ENCODE measurements at places on chromosomes 3 and 15.

DNA sequence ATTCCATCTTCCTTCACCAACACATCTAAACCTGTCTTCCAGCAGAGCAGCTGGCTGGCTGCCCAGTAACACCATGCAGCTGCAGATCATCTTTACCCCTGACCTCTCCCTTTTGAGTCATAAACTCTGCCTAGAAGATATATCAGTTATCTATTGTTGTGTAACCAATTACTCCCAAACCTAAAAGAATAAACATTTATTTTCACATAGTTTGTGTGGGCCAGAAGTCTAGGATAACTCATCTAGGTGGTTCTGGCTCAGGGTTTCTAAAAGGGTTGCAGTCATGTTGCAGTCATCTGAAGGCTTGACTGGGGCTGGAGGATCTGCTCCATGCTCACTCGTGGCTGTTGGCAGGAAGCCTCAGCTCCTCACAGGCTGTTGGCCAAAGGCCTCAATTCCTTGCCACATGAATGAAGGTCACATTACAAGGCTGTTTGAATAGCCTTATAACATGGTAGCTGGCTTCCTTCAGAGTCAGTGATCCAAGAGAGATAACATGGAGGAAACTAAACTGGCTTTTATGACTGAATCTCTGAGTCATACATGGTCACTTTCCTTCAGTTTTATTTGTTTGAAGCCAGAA lies 92.8 kb downstream of the GOLIM4 start:
- DNase-seq: no peak

DNA sequence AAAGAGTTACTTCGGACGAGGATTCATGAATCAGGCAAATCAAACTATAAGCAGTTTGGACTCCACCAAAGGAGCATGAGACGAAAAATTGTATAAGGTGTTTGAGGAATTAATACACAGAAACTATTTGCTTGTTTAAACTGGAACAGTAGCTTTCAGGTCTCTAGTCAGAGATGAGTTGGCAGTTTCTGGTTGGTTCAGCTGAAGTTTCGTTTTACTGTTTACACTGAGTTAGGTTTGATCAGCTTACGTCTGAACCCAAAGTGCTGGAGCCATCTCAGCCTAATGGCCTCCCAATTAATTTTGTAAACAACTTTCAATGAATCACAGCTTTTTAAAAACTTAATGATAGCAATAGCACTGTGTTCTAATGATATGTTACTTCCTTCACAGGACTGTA lies 703.7 kb downstream of the NLGN1 start:
- DNase-seq: no peak

- no peak for DNase-seq
Observed at GRCh38 chr3:37174532-37175126, at the start of gene LRRFIP2. Gene LRRFIP2 (minus strand): TSS chr3:37174582. CDS start chr3:37148983, 25,599 bp downstream.

DNA sequence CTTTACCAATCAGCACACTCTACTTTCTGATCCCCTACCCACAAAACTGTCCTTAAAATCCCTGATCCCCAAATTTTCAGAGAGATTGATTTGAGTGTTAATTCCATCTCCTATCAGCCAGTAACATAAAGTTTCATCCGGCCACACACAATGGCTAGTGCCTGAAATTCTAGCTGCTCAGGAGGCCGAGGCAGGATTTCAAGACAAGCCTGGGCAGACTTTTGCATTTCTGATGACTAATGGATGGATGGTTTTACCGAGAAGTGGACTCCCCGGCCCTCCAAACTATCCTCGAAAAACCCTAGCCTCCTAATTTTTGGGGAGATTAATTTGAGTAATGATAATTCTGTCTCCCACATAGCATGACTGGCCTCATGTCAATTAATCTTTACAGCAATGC lies 269.8 kb upstream of the POU1F1 start:
- no peak for DNase-seq

GRCh38 chr15:63992300-63992699 lies 54.0 kb downstream of the DAPK2 start:
- DNase-seq: no peak

DNA sequence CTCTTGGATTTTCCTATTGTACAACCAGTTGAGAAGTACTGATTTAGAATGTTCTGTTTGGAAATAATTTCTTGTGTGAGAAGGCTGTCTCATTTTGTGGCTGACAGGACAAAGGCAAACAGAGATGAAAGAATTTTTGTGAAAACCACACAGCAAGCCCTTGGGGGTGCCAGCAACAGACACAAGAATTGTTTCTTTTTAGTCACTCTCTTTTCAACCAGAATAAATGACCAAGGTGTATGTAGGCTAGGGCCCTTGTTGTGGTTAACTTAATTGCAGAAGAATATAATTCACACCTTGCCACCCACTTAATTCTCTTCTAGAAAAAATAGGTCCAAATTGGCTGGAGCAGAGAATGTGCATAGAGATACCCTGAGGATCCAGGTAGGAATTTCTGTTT lies 329.4 kb upstream of the TBC1D5 start:
- DNase-seq: no peak

DNA sequence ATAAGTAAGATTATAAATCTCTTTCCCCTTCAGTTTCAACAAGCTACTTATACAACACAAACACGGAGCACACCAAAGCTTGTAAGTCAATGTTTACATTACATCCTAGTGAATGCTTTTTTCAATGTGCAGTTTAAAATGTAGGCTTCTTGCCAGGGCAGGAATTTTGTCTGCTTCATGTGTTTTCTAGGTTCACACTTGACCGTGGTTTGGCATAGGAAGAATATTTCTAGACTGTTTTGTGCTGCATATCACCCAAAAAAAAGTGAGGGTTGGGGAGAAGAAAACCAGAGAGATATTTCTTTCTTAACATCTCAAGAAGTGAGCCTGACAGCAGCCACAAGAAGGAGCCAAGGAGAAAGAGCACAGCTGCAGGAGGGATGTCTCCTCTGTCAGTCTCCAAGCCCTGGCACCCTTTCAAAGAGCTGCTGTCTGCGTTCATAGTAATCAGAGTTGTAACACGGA lies 255.8 kb downstream of the MEIS2 start:
- no peak for DNase-seq

- no peak for DNase-seq
Observed at GRCh38 chr3:147807776-147808175, 398.6 kb downstream of the ZIC1 start.

DNA sequence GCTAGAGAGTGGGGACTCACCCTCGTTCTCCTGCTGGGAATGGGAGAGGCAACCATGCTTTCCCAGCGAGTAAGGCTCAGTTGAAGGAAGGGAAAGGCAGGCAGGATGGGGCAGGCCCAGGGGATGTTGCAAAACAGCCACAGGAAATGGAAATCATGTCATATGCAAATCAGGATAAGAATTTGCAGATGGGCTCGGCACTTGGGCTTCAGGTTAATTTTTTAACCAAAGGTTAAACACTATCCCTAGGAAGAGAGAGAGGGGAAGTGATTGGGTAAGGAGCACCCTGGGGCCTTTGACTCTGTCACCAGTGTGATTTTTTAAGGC lies 14.6 kb upstream of the PLA2G4E start:
- DNase-seq: peak; percentile 34

DNA sequence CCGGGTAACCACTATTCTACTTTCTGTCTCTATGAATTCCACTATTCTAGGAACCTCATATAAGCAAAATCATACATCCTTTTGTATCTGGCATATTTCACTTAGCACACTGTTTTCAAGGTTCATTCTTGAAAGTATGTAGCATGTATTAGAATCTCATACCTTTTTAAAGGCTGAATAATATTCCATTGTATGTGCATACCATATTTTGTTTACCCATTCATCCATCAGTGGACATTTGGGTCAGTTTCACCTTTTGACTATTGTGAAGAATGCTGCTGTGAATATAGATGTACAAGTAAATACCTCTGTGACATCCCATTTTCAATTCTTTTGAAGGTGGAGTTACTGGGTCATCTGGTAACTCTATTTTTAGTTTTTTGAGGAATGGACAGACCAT lies 36.6 kb upstream of the SEC22A start:
- no peak for DNase-seq

GRCh38 chr3:52443791-52444687 lies 864 bp downstream of the SEMA3G start:
- no peak for DNase-seq

DNA sequence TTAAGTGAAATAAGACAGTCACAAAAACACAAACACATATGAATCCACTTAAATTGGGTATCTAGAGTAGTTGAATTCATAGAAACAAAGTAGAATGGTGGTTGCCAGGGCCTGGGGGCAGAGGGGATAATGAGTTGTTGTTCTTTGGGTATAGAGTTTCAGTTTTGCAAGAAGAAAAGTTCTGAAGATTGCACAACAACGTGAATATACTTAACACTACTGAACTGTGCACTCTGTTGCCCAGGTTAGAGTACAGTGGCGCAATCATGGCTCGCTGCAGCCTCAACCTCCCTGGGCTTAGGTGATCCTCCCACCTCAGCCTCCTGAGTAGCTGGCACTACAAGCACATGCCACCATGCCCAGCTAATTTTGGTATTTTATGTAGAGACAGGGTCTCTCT lies 14.9 kb downstream of the GRAMD2A start:
- DNase-seq: peak; percentile 79

DNA sequence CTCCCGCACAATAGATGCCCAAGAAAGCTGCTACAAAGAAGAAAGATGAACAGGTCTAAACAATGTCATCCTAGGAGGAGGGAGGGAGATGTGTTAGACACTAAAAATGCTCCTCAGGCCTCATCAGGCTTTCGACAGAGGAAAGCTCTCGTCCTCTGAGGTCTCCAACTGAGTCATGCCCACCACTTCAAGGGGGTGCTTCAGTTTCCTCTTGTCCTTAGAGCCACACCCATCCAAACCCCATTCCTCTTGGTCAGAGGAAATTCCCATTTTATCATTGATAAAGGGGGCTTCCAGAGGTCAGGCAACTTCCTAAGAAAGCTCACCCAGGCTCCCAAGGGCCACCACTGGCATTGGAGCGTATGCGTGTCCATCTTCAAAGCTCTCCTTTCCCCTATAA lies 50.1 kb downstream of the HEG1 start:
- DNase-seq: no peak

DNA sequence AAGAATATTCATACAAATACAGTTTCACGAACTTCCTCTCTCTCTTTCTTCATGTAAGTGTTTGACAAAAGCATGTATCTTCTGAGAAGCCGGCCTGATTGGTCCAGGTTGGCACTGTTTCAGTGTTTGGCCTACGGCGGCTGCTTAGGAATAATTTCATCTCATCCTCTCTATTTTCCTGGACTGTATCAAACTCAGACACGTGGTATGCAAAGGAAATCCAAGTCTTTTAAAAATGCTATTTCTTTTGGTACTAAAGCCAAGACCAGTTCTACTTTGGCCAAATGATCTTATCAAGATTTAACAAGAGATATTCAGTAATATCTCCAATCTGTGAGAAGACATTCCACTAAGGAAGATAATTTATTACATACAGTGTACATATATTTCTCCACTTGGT lies 152.8 kb downstream of the TIGIT start:
- DNase-seq: no peak

DNA sequence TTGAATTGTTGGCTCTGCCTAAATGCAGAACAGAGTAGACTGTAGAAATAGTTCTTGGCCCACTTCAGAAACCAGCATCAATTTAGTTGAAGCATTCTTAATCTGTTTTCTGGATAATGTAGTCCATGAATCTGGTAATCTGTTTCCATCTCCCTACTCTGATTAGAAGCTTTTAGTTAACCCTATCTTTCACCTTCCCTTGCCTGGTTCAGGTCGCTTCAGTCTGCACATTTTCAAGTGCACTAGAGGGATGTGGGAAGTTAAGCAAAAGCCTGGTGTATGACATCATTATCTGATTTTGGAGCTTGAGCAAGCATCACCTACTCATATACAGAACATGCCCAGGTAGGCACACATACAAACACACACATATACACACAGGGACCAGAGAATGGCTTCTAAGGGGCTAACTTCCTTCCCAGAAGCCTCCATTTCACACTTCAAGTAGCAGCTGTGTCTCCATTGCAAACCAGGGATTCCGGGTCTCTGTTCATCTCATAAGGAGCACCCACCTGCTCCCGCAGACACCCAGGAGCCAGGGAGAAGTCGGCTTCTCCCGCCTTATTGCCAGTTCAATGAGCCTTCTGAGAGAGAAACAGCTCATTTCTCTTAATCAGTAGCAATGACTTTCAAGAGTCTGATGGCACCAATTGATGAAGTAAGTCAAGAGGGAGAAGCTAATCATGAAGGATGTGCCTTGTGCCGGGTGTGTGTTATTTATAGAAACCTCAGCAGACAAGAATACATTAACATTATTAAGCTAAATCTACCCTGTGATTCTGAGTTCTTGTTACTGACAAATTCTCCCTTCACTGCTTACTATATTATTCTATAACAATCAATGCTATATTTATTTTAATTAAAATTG lies 347.9 kb upstream of the STAC start:
- no peak for DNase-seq

GRCh38 chr3:38317192-38317759 lies 29.3 kb upstream of the XYLB start:
- DNase-seq: no peak

- DNase-seq: no peak
Observed at GRCh38 chr3:9779721-9780457, 10.1 kb upstream of the CAMK1 start.

GRCh38 chr15:89876396-89877082 lies 17.3 kb downstream of the AP3S2 start:
- DNase-seq: no peak

DNA sequence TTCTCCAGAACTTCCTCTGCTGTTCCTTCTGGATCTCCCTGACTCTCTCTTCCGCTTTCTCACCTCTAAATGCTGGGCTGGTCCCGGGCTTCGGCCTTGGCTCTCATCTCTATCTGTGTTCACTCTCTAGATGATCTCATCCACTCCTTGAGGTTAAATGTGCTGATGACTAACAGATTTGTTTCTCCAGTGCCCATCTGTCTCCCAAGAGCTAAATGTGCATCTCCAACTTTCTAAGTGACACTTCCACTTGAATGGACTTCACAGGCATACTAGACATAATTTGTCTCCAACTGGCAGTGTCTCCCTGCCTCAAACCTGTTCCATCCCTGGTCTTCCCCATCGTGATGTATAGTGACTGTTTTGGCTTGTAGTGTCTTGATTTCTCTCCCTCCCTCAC lies 95.3 kb downstream of the ITPR1 start:
- DNase-seq: no peak

DNA sequence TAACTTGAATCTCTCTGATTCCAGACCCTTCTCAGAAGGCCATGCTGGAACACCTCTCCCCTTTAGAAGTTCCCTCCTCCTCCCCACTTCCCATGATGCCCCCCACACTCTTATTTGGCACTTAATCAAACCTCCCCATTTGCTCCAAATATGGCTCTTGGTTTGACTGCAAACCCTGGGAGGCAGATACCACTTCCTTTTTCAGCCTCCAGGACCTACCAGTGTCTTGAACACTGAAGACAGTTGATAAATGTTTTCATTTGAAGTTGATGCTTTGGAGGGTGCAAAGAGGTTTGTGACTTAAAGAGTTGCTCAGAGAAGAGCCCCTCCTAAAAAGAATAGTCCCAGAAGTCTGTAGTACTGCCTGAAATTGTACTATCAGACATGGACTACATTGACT lies 61.5 kb downstream of the SEMA5B start:
- no peak for DNase-seq

All from HuH-7 (cell line).